ENCODE measurements at places on chromosomes 4 and X.

DNA sequence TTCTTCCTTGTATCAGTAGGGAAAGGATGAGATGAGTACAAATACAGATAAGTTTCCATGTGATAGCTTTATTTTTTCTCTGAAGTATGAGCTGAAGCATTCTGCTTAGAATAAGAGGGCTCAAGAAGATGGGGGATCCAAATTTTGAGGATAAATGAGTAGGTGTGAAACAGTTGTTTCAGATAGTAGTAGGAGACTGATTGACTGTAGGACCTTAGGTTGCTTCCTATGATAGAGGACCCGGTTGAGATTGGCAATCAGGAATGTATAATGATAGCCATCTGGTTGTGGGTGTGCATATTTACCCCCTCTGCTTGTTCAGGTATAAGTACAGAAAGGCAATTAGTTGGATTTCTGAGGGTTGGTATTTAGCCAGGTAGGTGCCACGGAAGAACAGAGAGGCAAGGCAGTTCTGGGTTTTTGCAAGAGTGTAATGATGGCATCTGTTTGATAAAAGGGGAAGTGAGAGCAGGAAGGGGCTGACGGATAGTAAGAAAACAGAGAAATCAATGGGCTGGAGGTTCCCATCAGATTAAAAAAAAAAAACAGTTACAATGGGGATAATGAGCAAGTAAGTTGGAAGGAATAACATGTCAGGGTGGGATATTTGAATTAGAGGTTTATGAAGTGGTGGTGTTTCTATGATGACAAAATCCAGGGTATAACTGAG is 13.7 kb downstream of the OCRL start:
- no peaks in the 10 kb centered on the region for H3K36me3 ChIP-seq
- H3K27me3 ChIP-seq: no peaks in the 10 kb centered on the region
- no peak for DNase-seq
- H3K4me1 ChIP-seq: no peaks in the 10 kb centered on the region

DNA sequence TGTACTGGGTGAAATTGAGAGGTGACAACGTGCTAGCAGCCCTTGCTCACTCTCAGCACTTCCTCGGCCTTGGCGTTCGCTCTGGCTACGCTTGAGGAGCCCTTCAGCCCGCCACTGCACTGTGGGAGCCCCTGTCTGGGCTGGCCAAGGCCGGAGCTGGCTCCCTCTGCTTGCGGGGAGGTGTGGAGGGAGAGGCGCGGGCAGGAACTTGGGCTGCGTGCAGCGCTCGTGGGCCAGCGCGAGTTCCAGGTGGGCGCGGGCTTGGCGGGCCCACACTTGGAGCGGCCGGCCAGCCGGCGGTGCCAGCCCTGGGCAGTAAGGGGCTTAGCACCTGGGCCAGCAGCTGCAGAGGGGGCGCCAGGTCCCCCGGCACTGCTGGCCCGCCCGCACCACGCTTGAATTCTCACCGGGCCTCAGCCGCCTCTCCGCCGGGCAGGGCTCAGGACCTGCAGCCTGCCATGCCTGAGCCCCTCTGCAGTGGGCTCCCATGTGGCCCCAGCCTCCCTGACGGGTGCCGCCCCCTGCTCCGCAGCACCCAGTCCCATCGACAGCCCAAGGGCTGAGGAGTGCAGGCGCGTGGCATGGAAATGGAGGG is 249.5 kb upstream of the ETNPPL start:
- DNase-seq: no peak
- H3K27me3 ChIP-seq: no peaks in the 10 kb centered on the region
- H3K36me3 ChIP-seq: no peaks in the 10 kb centered on the region

GRCh38 chrX:75273483-75273882 is 402 bp upstream of the UPRT start:
- H3K4me3 ChIP-seq: peak overlapping the region; percentile 57
- peak; percentile 30 for DNase-seq
- H3K36me3 ChIP-seq: no peaks in the 10 kb centered on the region
- H3K27ac ChIP-seq: peak overlapping the region; percentile 87

GRCh38 chr4:147198411-147199051 is 252.9 kb upstream of the TTC29 start:
- H3K27me3 ChIP-seq: no peaks in the 10 kb centered on the region
- DNase-seq: no peak
- H3K4me1 ChIP-seq: no peaks in the 10 kb centered on the region

GRCh38 chr4:14022456-14022855 is 394.9 kb upstream of the BOD1L1 start:
- H3K27ac ChIP-seq: no peak overlapping the region
- no peaks in the 10 kb centered on the region for H3K36me3 ChIP-seq
- H3K27me3 ChIP-seq: no peaks in the 10 kb centered on the region
- H3K4me1 ChIP-seq: no peaks in the 10 kb centered on the region
- no peak for DNase-seq
- H3K4me3 ChIP-seq: no peak overlapping the region

GRCh38 chrX:111868726-111869638 is 7.0 kb upstream of the TRPC5OS start:
- no peaks in the 10 kb centered on the region for H3K36me3 ChIP-seq
- H3K4me3 ChIP-seq: no peak overlapping the region
- no peak for DNase-seq
- no peak overlapping the region for H3K27ac ChIP-seq

DNA sequence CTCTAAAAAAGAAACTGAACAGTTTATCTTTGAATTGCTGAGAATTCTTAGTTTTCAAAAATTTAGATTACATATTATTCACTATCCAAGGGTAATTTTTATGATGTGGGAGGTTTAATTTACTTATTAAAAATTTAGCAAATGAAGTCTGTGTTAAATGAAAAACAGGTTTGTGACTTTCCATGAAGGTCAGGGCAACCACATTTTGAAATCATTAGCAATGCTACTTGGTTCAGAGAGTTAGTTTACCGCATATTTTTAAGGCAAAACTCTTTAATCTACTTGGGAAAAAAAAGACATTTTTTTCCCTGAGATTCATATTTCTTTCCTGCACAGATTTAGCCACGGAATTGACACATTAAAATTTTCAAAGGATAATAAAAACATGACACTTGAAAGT is 37.3 kb upstream of the PRSS12 start:
- no peak overlapping the region for H3K27ac ChIP-seq
- H3K4me3 ChIP-seq: no peak overlapping the region
- no peaks in the 10 kb centered on the region for H3K27me3 ChIP-seq
- no peaks in the 10 kb centered on the region for H3K4me1 ChIP-seq
- DNase-seq: no peak

DNA sequence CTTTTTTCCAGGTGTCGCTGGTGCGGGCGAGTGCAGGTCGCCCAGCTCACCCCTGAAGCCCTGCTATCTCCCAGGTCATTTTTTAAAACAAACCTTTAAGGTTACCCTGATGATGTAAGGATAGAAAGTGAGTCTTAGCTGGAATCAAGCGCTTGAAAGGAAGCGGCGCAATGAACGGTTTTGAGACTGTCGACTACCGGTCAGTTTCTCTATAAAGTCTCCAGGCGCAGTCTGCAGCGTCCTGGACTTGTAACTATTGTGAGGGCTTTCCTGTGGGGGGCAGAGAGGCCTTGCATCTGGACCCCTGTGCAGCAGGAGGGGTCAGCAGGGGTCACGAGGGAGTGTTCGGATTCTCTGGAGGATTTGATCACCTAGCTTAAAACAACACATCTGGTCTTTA is 1.6 kb downstream of the KIT start:
- no peaks in the 10 kb centered on the region for H3K36me3 ChIP-seq
- peak overlapping the region; percentile 47 for H3K4me3 ChIP-seq
- H3K4me1 ChIP-seq: no peaks in the 10 kb centered on the region
- no peak for DNase-seq

DNA sequence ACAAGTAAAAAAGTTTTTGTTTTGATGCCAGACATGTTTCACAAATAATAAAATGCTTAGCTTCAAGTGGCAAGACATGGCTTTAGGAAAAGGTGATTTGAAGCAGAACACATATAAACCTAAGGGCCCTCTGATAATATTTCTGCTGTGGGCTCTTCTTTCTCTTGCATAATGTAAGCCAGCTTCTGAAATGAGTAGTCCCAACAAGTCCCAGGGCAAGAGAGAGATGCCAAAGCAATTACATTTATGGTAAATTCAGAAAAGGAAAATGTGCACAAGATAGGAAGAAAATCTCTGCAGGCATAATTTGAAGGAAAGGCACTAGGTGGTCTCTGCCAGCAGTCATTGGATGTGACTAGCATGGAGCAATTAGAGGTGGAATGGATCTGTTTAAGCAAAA is 170.8 kb upstream of the GALNT7 start:
- H3K4me1 ChIP-seq: no peaks in the 10 kb centered on the region
- no peak for DNase-seq

GRCh38 chr4:38162240-38162784 is 202.1 kb downstream of the PTTG2 start:
- no peak overlapping the region for H3K4me3 ChIP-seq
- peaks cover 9% of the 10 kb centered on the region for H3K4me1 ChIP-seq
- H3K27ac ChIP-seq: no peak overlapping the region
- no peaks in the 10 kb centered on the region for H3K36me3 ChIP-seq

DNA sequence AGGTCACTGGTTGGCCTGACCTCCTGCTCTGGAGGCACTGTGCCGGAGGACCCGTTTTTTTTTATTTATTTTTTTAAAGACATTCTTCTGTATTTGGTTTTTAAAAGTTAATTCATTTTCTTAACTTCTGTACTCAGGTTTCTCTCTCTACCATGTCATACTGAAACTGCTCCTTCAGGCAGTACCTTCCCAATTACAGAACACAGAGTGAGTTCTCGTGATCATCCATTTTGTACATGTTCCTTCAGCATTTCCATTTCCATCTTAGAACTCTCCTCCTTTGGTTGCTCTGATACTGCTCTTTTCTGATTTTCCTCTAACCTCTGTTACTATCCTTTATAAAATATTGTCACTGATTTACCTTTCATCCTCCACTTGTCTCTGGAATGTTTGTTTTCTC is 17.9 kb downstream of the UBE2K start:
- DNase-seq: no peak
- no peak overlapping the region for H3K4me3 ChIP-seq
- H3K27ac ChIP-seq: no peak overlapping the region

- H3K27ac ChIP-seq: no peak overlapping the region
- DNase-seq: no peak
- no peaks in the 10 kb centered on the region for H3K36me3 ChIP-seq
- no peak overlapping the region for H3K4me3 ChIP-seq
These were observed 16.7 kb upstream of the LHFPL1 start for GRCh38 chrX:112696481-112696880.

DNA sequence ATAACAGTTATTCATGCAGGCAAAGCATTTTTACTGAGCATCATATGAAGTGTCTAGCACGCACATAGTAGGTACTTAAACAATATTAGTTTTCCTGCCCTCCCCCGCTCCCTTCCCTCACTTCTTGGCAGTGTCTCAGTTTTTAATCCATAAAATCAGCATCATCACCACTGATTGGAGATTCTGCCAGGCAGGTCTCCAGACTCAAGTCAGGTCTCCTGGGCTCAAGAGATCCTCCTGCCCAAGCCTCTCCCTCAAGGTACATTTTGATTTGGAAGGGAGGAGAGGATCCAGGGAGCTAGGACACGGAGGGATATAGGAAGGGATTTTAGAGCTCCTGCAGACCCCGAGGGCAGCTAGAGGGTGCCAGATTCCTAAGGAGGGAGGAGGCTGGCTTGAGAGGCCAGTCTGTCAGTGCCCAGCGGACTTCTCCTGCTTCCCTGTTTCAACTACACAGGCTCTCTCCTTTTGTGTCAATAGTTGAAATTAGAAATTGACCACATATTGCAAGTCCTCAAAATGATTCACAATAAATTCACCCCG is 4.4 kb upstream of the FAT1 start:
- no peaks in the 10 kb centered on the region for H3K4me1 ChIP-seq
- H3K27ac ChIP-seq: peak overlapping the region; percentile 92
- H3K4me3 ChIP-seq: peak overlapping the region; percentile 76
- no peaks in the 10 kb centered on the region for H3K27me3 ChIP-seq
- H3K36me3 ChIP-seq: no peaks in the 10 kb centered on the region
- peak; percentile 59 for DNase-seq

DNA sequence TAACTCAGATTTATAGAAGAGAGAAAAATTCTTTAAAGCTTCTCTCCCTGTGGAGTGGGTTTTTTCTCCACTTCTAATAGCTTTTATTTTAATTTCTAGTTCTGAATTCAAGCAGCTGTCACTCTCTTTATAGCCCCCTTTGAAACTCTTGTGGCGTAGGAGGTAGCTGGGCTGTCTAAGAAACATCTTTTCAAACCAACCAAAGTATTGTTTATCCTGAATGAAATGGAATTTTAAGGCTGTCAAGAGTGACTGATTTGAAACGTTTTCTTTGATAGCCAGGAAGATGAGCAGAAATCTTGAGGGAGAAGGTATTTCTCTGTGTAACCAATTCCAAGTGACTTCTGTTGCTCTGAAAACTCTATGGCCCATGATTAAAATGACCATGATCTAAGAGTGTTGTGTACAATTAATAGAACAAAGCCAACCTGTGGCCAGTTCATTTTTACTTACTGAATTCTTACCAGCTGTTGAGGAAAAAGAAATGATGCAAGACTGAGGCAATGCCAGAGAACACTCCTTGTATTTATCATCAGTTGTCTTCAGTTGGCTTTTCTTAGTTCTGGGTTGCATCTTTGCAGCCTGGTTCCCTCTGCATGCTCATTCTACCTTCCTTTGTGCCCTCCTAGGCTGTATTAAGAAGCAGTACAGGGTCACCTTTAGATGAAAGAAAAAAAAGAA is 298.4 kb downstream of the ARHGAP10 start:
- no peaks in the 10 kb centered on the region for H3K27me3 ChIP-seq
- H3K4me3 ChIP-seq: no peak overlapping the region
- H3K36me3 ChIP-seq: no peaks in the 10 kb centered on the region
- no peak overlapping the region for H3K27ac ChIP-seq
- no peak for DNase-seq
- H3K4me1 ChIP-seq: no peaks in the 10 kb centered on the region

GRCh38 chr4:12116009-12116552 is 687.4 kb upstream of the HS3ST1 start:
- H3K27ac ChIP-seq: no peak overlapping the region
- no peak for DNase-seq
- H3K4me3 ChIP-seq: no peak overlapping the region
- no peaks in the 10 kb centered on the region for H3K27me3 ChIP-seq

GRCh38 chr4:48904101-48904500 is 2.5 kb downstream of the OCIAD2 start:
- H3K4me1 ChIP-seq: no peaks in the 10 kb centered on the region
- H3K36me3 ChIP-seq: no peaks in the 10 kb centered on the region
- H3K4me3 ChIP-seq: no peak overlapping the region
- H3K27me3 ChIP-seq: no peaks in the 10 kb centered on the region
- no peak for DNase-seq

GRCh38 chrX:77779695-77780094 is 6.3 kb downstream of the ATRX start:
- no peaks in the 10 kb centered on the region for H3K36me3 ChIP-seq
- no peaks in the 10 kb centered on the region for H3K4me1 ChIP-seq
- no peak for DNase-seq
- no peaks in the 10 kb centered on the region for H3K27me3 ChIP-seq

DNA sequence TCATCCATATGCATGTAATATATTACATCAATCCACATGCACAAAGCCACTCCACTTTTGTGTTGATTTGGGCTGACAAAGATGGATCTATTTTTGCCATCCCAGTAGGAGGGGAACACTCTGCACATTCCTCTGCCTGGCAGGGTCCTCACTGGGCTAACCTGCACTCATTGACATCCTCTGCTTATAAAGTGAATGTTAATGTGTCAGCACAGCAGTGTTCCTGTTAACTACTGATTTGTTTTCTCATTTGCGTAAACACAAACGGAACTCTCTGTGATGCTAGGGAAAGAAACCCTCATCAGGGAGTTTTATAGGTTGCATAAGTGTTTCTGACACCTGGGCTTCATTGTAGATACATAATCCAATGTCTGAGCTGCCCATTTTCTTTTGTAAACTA is 826.0 kb downstream of the RAB28 start:
- no peaks in the 10 kb centered on the region for H3K4me1 ChIP-seq
- H3K4me3 ChIP-seq: no peak overlapping the region
- H3K27me3 ChIP-seq: no peaks in the 10 kb centered on the region
- H3K27ac ChIP-seq: no peak overlapping the region
- H3K36me3 ChIP-seq: no peaks in the 10 kb centered on the region
- DNase-seq: no peak
